ENCODE measurements at places on chromosomes 4 and X. TPM values are rescaled to one million over a fixed set of nuclear protein-coding genes. Genes with fewer than 3 reads are reported as not detected.

The ASB12 gene
- total RNA-seq: 0.38 TPM

The ETDA gene
- not detected for total RNA-seq

The GAGE12E gene
- not detected for total RNA-seq

The SPOCK3 gene
- total RNA-seq: 22.1 TPM

The NHSL2 gene
- 15.6 TPM for total RNA-seq

The MAGEB17 gene
- total RNA-seq: not detected

The NCBP2L gene
- not detected for total RNA-seq

The MPP1 gene
- 22.2 TPM for total RNA-seq

The CXorf65 gene
- total RNA-seq: not detected

The RAB41 gene
- not detected for total RNA-seq

The NAP1L2 gene
- total RNA-seq: 16.2 TPM

All from camera-type eye (tissue), 1 donor.